ENCODE measurements at places on chromosomes 16 and 17. TPM values are rescaled to one million over a fixed set of nuclear protein-coding genes. Genes with fewer than 3 reads are reported as not detected.

The LGALS9C gene
- not detected for polyA plus RNA-seq

The TMEM220 gene
- polyA plus RNA-seq = 20.8 TPM

The SCGB1C2 gene
- not detected for polyA plus RNA-seq

The KRT17 gene
- polyA plus RNA-seq = 1.3 TPM

The LRRC37A gene
- polyA plus RNA-seq = 3.8 TPM

The NPIPB2 gene
- polyA plus RNA-seq = 4.6 TPM

The HOXB5 gene
- polyA plus RNA-seq = 10.5 TPM

The CD300E gene
- 0.71 TPM for polyA plus RNA-seq

The ULK2 gene
- 10.0 TPM for polyA plus RNA-seq

The HAPSTR1 gene
- polyA plus RNA-seq = 9.4 TPM

The CDRT15L2 gene
- polyA plus RNA-seq = not detected

The PRCD gene
- 37.2 TPM for polyA plus RNA-seq

The KRTAP4-6 gene
- not detected for polyA plus RNA-seq

The CENPX gene
- polyA plus RNA-seq = 58.3 TPM

The SPN gene
- polyA plus RNA-seq = 3.1 TPM

The ELOB gene
- polyA plus RNA-seq = 891 TPM

The AANAT gene
- polyA plus RNA-seq = not detected

The ZG16B gene
- polyA plus RNA-seq = 0.81 TPM

The PIP4K2B gene
- polyA plus RNA-seq = 44.0 TPM

The SLC7A5 gene
- polyA plus RNA-seq = 3.7 TPM

The PERCC1 gene
- polyA plus RNA-seq = not detected

The DNAH17 gene
- 0.37 TPM for polyA plus RNA-seq

The CACNG1 gene
- polyA plus RNA-seq = not detected

The KIAA0513 gene
- 12.2 TPM for polyA plus RNA-seq

The JPT1 gene
- polyA plus RNA-seq = 161 TPM

The EMP2 gene
- polyA plus RNA-seq = 5.9 TPM

The SMARCE1 gene
- 93.4 TPM for polyA plus RNA-seq

The DNAI2 gene
- polyA plus RNA-seq = 0.26 TPM

The AGRP gene
- 56.7 TPM for polyA plus RNA-seq

The PRSS8 gene
- polyA plus RNA-seq = 0.16 TPM

The IL17C gene
- polyA plus RNA-seq = not detected

The GRB2 gene
- polyA plus RNA-seq = 131 TPM

The PRRT2 gene
- 32.0 TPM for polyA plus RNA-seq
